ENCODE measurements at places on chromosomes 5 and 9.

DNA sequence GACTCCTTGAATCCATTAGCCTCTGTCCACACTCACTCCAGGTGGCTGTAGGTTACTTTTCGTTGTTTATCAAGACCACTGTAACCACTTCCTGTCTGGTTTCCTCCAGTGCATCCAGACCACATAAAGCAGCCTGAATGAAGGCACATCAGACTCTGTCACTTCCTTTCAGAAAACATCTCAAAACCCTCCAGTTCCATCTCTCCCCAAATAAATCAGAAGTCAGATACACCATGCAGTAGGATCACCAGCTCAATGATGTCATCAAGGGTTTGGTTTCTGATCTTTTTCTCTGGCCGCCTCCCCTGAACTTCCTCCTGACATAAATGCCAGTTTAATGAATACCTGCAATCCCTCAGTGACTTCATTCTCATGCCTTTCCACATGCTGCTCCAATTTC lies 161.2 kb downstream of the ZNF462 start:
- no peak for DNase-seq

DNA sequence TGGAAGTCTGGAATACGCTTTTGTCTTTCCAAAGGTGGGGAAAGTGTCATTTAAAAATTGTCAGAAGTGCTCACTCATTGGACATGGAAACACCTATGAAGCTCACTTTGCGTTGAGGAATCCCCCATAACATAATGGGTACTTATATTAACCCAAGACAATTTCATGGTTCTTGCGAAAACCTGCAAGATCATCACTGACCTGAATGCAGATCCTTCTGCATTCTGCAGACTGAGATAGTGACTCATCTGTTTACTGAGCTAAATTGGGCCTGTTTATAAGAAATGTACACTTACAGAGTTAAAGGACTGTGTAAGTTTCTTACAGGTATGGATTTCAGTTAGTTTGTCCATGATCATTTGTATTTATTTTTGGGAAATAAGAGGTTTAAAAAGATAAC lies 153.0 kb downstream of the HMHB1 start:
- DNase-seq = no peak

DNA sequence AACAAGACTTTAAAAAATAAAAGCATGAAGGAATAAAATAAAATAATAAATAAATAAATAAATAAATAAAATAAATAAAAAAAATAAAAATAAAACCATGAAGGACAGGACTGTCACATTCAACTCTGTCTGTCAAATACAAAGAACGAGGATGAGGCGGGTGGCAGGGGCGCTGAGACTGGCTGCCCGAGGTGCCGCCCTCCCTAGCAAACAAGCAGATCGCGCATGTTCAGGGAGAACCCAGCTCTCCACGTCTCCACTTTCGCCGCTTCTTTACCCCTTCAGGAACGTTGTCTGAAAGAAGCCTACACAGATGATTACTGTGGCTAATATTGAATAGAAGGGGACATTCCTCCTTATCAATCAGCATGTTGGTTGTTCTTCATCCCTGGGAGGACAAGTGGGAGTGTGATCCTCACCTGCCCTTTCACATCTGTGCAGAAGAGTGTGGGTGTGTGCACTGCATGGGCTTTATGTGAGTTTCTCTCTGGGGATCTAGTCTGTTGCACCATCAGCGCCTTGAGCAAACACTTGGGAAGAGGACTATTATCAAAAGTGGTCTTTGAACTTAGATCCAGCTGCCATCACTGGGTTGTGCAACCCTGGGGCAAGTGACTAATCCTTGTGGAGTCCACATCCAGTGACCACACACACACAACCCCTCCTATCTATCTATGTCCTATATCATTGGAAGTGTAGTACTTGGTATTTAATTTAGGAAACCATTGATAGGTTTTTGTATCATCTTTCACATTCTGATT lies 399.2 kb downstream of the IRX2 start:
- DNase-seq = no peak

- DNase-seq = no peak
Measured at GRCh38 chr5:50441493-50441955, 436 bp upstream of the EMB start.

DNA sequence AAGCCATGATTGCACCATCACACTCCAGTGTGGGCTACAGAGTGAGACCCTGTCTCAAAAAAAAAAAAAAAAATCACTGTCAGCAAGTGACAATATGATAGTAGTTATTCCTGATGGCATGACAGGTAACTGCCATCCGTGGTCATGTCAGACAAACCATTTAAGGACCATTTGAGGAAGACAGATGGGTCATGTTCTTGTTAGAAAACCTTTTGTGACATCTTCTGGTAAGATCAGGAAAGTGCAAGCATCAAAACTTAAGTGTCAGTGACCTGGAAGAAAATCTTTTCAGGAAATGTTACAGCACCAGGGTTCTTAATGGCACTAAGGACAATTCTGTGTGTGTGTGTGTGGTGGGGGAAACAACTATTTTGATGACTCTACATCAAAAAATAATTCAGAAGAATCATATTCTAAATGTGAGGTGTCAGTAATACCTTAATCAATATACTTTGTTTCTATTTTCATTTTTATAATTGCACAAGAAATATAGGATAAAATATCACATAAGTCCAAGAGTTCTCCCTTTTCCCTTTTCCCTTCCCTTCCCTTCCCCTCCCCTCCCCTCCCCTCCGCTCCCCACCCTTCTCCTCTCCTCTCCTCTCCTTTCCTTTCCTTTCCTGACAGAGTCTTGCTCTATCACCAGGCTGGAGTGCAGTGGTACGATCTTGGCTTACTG lies 17.8 kb downstream of the SLC38A9 start:
- DNase-seq = no peak

GRCh38 chr5:150271923-150272322 lies 17.6 kb downstream of the CAMK2A start:
- no peak for DNase-seq

DNA sequence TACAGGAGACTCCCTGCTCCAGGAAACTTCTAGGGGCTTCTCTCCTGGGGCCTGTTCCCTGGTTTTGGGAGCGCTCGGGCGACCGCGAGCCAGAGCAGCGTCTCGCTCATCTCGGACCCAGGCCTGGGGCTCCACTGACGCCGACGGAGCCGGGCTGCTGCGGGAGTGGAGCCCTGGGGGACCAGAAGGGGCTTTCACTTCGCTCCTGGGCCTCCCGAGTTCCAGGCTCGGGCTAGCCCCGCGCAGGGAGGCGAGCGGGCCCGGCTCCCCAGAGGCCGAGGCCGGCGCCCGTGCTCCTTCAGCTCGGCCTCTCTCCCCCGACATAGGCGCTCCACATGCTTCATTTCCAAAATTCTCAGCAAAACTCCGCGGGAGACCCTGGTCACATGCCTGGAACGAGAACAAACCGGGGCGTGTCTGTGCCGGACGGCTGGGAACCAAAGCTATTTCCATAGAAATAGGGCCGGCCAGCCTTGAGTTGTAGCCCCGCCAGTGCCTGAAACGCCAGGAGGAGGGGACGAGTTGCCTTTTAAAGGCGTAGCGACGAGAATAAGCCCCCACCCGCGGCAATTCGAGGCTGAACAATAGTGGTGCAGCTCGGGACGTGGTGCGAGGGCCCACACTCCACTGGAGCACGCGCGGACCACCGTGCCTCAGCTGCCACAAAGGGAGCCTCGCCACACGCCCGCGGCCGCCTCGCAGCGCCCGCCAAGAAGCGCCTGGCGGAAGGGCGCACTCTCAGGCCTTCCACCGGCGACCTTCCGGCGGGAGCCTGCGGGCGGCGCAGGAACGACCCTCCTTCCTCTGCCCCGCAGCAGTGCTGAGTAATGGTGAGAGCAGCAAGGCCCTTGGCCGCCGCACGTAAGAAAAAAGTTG lies 1.1 kb upstream of the G3BP1 start:
- DNase-seq = no peak

DNA sequence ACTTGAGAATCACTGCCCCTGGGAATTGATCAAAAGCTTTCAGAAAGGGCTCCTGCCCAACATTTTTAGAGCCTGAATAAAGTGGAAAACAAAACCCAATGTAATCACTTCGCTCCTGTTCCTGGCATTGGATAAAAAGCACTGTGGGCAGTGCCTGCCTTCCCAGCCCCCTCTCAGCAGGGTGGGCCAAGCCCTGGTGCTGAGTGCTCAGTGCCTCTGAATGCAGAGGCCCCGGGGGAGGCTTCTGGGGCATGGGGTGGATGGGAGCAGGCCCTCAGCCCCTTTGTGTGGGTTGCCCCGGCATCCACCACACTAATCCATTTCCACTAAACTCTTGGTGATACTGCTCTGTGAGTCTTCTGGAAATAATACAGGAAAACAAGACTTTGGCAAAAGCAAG lies 55.6 kb downstream of the CFAP90 start:
- no peak for DNase-seq

DNA sequence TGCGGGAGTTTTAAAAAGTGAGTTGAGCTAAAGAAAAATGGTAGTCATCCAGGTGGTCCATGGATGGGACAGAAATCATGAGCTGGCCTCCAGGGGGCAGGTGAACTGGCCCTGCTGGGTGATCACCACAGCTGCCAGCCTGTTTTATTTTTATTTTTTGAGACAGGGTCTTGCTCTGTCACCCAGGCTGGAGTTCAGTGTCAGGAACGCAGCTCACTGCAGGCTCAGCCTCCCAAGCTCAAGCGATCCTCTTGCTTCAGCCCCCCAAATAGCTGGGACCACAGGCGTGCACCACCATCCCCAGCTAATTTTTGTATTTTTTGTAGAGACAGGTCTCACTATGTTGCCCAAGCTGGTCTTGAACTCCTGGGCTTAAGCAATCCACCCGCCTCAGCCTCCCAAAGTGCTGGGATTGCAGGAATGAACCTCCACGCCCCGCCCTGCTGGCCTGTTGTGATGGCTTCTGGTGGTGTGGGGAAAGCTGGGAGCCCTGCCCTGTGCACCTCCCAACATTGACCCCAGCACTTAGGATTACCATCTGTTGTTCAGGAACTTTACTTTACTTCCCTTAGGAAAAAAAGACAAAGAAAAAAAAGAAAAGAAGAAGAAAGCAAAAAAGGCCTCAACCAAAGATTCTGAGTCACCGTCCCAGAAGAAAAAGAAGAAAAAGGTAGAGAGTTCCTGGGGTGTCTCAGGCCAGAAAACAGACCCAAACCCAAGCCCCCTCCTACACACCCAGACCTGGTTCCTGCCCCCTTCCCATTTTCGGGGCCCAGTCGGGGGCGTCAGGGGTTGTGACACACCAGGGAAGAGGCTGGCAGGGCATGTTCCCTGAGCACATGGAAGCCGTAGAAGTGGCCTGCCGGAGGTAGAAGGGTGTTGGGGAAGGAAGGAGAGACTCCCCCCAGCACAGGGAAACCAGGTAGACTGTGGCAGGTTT lies 14.7 kb downstream of the CD74 start:
- no peak for DNase-seq

DNA sequence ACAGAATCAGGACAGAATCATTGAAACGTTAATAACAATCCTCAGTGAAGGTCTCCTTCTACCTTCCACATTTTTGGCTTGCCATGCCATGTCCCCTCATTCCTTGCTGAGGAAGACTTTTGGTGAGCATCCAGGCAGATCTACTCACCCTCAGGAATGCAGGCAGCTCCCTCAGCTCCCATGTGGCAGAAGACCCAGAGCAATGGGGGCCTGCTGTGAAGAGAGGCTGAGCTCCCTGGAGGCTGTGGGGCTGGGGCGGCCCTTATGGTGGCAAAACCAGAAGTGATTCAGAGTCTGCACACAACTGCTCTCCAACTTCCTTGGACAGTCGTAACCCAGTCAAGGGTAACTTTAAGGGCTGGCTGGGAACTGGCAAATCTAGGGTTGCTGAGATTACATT lies 247.2 kb upstream of the EFNA5 start:
- DNase-seq = no peak

DNA sequence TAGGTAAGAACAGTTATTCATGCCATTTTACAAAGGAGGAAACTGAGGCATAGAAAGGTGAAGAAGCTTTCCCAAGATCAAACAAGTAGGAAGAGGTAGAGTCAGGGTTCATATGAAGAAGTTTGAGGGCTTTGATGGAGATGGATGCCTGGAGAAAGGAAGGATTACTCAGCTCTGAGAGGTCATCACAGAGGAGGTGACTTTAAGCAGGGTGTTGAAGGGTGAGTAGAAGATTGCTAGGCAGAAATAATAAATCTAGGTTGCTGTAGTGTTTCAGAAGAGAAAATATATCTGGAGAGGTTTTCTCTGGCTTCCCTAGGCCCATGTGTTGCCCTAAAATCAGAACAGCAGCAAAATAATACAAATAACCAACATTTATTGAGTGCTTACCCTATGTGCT lies 196.3 kb downstream of the PALM2AKAP2 start:
- no peak for DNase-seq
